Hindlimb muscle (tissue), 1 donor: ENCODE measurements at places on chromosomes 1 and 21.

- DNase-seq, result no peak
Measured at GRCh38 chr1:208520438-208521099, 276.4 kb upstream of the PLXNA2 start.

GRCh38 chr21:14617871-14618270 lies 71.8 kb upstream of the SAMSN1 start:
- no peak for DNase-seq

DNA sequence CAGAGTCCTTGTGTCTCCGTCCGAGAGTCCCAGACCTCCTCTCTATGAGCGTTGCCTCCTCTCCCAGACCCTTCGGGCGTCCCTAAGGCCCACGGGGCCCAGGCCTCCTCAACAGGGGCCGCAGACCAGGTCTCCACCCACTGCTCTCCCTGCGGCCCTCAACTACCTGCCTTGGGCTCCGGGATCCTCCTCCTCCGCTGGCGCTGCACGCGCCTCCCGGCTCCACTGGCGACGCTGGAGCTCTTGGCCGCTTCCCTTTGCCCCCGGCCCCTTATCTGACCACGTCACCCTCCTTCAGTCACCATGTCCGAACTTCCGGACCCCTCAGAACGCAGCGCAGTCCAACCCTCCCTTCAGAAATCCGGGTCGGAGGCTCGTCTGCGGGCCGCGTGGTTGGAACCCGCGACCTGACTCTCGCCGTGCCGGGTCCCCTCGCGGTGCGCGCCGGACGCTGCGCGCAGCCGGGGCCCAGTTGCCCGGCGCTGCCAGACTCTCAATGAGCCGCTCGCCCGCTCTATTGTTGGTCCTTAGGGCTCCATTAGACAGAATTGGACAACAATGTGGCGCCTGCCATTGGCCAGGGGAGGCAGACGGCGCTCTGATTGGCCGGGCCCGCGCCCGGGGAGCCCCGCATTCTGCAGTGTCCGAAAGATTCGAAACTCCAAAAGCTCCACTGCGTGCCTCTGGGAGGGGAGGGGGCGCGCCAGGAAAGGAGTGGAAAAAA lies at the start of gene DMRTA2:
Gene DMRTA2, minus strand, starts transcription at position 498 of the 724 bp plus-strand sequence. CDS start 1,907 bp downstream, outside the sequence.
- DNase-seq, result no peak

- no peak for DNase-seq
Measured at GRCh38 chr1:211975152-211975941, 60.0 kb downstream of the INTS7 start.

DNA sequence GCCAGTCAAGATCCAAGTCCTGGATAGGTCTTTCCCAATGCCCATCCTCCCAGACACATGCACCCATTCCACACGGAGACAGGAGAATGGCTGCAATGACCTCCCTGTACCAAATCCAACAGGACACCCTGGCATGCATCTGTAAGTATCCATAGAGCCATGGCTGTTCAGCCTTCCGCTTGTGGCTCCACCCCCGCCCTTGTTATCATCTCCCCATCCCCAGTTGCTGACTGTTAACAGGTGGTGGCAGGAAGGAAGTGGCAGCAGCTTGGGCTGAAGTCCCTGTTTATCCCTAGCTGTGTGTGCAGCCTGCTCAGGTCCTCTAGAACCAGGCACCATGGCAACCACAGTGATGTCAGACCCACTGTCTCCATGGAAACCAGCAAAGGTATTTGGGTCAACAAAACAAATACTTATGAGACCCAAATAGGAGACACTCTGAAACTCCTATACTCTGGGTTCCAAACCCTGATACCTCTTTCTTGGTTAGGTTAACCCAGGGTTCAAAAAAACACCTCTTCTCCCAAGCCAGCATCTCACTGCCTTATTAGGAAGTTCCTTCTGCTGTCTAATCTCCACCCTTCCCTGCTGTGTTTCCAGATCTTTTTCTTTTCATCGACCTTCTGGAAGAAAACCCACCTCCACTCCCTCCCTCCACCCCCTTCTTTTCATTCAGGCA lies 721 bp downstream of the PBXIP1 start:
- DNase-seq, result no peak

DNA sequence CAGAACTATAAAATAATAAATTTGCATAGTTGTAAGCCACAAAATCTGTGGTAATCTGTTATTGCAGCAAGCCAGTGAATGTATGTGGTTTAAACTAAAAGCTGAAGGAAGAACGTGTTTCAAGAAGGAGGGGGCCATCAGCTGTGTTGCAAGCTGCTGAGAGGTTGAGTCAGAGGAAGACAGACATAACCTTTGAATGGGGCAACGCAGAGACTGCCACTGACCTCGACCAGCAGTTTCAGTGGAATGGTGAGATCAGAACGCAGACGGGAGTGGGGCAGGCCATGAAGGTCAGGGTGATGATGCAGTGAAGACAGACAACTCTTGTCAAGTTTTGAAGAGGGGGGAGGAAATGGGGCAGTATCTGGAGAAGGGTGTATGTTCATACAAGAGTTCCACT lies 23.2 kb upstream of the QSOX1 start:
- no peak for DNase-seq

DNA sequence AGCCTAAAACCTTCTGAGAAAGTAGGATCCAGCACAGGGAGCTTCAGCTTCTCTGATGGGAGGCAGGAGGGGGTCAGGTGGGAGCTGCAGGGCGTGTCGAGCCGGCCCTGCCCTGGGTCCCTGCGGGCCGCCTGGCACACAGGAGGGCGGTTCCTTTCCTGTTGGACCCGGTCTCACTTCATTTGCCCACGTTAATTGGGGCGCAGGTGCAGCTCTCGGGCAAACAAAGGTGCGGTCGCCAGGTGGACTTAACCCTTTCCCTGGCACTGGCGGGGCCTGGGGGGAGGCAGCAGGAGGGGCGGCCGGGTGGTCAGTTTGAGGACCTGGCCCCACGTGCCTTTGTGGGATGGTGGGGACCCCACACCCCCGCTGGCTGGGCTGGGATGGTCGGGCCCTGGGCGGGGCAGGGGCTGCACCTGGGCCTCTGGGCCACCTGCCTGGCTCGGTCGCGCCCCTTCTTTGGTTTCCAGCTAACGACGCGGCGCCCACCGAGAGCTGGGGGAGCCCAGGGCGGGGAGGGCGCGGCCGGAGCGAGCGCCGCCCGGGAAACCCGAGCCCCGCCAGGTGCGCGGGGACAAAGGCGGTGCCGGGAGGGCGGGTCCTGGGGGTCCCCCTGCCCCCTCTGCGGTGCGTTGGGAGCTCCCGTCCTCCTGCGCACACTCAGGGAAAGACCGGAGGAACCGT lies 20.8 kb upstream of the C1orf159 start:
- no peak for DNase-seq

GRCh38 chr1:67627906-67628305 lies 57.1 kb upstream of the GADD45A start:
- DNase-seq, result no peak

GRCh38 chr1:15028102-15028501 lies 125.4 kb upstream of the TMEM51 start:
- DNase-seq, result no peak

DNA sequence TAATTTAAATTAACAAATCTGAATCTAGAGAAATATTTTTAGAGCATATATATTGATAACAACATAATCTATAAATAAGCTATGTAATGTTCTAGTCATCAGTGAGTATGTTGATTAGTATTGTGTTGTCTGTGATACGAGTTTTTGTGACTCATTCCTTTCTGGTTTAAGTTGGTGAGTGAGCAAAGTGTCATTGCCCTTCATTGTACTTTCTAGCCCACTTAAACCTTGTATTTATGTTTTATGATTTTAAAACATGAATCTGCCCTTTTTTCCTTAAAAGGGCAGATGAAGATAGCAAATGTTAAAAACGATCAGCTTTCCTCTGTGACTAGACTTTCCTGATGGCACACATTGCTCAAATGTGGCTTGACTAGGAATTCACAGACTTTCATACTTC lies 38.5 kb downstream of the MACO1 start:
- no peak for DNase-seq

DNA sequence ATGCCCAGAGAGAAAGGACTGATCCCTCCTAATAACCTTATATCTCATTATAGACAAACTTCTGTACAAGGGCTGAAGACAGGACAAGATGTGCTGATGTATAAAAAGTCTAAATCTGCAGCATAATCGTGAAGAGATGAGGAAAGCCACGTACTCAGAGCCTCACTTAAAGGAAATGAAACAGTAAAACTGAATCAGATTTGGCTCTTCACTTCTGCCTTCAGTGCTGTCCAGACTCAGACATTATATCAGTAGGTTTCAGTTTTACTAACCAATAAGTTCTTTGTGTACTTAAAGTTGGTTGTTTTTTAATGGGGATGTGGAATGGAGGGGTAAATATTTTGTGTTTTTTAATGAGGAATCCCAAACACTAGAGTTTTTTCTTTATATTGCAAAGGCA lies 45.3 kb upstream of the RGS1 start:
- DNase-seq, result no peak

DNA sequence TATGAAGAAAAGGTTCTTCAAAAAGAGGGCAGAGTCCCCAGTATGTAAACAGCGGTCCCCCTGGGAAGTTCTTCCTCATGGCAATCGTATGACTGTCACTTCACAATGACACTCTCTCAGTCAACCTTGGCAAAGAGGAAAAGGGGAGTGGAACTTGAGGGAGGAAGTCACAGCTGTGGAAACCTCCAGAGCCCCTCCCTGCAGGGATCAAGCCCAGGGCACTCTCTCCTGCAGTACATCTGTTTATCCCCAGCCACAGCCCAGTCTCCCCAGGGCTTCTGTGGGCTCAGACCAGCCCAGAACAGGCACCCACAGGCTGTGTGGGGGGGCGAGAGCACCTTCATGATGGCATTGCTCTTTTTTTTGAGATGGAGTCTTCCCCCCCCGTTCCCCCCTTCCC lies 2.0 kb downstream of the ATP13A2 start:
- DNase-seq, result no peak

GRCh38 chr1:60088620-60089155 lies 15.1 kb upstream of the C1orf87 start:
- no peak for DNase-seq

DNA sequence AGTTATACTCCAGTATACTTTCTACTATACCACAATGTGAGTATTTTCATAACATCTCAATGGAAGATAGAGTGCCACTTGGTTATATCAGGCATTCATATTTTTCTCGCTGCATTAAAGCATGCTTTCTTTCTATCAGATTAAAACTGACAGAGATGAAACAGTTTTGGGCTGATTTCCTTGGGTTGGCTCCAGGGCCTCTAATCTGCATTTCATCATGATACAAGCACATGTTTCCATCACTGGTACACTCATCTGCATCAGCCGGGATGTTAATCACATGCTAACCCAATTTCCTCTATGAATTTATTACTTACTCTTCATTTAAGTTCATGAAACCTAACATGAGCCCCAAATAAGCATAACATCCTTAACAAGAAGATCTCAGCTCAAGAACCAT lies 289.0 kb upstream of the DAB1 start:
- DNase-seq, result no peak

DNA sequence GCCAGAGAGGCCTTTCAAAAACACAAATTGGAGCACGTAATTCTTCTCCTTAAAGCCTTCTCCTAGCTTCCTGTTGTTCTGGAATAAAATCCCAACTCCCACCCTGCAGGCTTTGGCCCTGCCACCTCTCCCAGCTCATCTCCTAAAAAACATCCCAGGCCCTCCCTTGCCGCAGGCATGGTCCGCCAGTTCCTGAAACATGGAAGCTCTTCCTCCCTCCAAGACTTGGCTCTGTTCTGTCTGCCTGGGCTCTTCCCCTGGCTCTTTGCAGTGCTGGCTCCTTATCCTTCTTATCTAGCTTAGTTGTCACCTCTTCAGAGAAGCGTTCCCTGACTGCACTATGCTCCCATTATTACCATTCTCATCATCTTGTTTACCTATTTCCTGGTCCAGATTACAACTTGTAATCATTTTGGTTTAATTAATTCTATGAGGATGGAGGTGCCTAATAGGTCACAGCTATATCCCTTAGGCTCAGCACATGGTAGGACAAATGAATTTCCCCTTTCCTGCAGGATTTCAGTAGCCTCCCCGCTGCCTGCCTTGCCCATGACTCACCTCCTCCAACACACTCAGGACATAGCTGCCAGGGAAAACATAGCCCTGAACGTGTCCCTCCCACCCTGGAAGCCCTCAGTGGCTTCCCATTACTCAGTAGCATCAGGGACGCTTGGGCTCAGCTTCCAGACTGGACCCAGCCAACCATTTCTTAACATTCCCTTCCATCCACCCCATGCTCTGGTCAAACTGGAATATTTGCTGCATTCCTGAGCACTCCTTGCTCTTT lies 15.7 kb upstream of the IGSF21 start:
- no peak for DNase-seq

- DNase-seq, result no peak
Measured at GRCh38 chr1:14997646-14998276, 155.8 kb upstream of the TMEM51 start.

GRCh38 chr1:213381572-213382084 lies 330.6 kb downstream of the RPS6KC1 start:
- peak; percentile 29 for DNase-seq

- DNase-seq, result peak; percentile 84
Measured at GRCh38 chr1:225474986-225475820, 47.4 kb upstream of the LBR start.

GRCh38 chr1:113255720-113256347 lies 134.5 kb upstream of the MAGI3 start:
- DNase-seq, result no peak

DNA sequence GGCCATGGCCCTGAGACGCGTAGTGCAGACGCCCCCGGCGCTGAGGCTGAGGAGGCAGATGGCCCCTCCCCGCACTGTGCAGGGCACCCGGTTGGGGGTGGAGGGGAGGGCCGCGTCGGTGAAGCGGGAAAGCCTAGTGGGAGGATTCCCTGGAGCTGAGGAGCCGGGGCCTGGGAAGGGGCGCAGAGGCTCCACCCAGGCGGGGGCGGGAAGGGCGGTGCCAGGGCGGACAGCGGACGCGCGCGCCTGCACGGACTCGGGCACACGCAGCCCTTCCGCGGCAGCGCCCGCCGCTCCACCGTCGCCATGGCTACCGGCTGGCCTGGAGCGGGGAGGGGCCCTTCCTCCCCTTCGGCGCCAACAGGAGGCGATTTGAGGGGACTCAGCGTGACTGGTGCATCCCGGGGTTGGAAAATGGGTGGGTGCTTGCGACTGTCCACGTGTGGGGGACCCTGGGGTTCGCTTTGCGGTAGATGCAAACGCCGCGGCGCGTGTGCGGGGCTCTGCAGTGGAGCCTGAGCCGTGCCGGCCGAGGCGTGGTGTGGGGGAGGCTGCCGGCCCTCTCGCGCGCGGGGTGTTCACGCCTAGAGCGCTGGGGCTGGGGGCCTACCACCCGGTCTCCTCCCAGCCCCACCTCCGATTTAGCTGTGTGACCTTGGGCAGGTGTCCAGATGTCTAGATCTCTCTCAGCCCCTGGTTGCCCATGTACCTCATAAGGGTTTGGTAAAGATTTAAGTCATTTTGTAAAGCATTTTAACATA lies 35.1 kb downstream of the PTPRF start:
- peak; percentile 72 for DNase-seq

GRCh38 chr1:183652107-183652506 lies 1.0 kb downstream of the APOBEC4 start:
- no peak for DNase-seq

DNA sequence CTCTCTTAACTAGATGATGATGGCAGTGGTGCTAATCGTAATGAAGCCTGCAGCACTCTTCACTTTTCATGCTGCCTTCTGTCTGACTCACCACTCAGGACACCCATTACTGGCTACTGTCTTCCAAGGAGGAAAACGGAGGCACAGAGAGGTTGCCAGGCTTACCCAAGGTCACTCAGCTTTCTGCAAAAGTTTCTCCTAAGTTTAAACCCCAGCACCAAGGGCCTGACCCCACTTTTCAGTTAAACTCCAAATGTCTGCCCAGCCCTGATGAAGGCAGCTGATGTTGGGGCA lies 78.1 kb upstream of the RUNX3 start:
- DNase-seq, result no peak
